Cortex of kidney (tissue), 1 donor: ENCODE measurements at places on chromosomes 2 and 18.

DNA sequence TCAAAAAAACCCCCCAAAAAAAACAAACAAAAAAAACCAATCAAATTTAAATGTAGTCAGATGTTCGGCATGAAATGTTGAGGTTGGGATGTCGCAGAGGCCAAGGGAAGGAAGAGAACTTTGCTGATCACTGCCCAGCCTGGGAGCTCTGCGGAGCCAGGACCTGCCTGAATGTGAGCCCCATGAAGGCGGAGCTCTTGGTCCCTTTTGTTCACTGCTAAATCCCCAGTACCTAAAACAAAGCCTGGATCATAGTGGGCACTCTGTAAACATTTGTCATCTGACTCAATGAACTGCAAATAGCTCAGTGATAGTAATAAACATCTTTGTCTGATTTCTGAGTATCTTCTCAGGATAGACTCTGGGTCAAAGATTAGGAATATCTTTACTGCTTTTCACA, 64.0 kb downstream of the NGEF start:
- no peak for DNase-seq

DNA sequence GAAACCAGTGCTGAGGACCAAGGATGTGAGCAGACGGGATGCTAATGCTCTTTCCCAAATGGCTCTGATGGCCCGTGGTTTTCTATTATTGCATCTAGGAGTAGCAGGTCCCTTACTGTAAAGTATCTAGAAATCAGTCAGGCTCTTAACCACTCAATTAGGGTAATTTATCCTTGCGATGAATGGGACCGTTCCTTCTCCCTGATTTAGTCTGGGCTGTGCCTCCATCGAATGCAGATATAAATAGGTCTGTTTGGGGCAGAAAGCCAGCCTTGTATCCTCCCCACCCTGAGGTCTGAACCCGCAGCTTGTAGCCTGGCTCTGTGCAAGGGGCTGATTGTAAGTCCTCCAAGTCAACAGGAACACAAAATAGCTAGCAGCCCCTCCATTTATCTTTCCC, 9.5 kb upstream of the SMARCAL1 start:
- no peak for DNase-seq

DNA sequence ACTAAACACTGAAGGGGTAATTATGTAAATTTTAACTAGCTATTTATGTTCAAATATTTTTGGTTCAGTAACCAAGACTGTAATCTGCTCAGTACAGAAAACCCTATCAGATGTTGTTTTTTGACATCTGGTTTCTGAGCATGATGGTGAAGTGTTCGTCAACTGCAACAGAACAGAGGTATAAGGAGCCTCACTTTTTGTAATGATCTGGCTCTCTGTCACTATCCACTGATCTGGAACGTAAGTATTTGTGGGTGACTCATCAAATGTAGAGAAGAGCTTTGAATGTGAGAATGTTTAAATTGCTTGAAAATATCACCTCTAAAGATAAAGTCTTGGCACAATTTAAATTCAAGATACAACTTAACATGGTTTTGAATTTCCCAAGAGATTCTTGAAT, 213.6 kb upstream of the FAM98A start:
- no peak for DNase-seq

GRCh38 chr2:239381709-239382134, 19.1 kb downstream of the HDAC4 start:
- no peak for DNase-seq

DNA sequence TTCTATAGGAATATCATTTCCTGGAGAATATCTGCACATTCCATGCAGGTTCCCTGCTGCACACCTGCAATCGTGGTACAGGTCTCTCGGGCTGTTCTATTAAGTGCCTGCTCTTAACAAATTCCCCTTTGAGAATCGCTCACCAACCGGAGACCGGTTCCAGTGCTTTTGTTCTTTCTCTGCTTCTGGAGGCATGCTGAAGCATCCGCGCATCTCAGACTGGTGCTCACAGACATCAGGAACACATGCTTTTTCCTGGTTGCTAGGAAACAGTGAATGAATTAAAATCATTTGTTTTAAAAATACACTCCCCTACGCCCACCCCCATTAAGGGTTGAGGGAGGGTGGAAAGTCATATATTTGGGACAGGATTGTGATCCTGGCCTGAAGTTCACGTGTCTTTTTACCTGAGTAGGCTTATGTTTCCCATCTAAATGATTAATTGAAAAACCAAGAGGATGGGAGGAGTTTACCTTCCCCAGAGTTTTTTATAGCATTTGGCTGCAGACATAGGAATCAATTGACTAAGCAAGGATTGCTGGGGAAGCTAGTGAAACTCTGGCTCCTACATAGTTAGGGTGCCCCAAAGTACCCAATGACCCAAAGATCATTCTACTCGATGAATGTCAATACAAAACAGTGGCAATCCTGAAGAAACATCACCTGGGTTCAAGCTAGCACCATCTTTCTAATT, at the start of gene C2orf80:
Gene C2orf80 (minus strand): TSS at position 221 of the 694 bp plus-strand sequence. CDS start 3,044 bp downstream, outside the sequence.
- no peak for DNase-seq

DNA sequence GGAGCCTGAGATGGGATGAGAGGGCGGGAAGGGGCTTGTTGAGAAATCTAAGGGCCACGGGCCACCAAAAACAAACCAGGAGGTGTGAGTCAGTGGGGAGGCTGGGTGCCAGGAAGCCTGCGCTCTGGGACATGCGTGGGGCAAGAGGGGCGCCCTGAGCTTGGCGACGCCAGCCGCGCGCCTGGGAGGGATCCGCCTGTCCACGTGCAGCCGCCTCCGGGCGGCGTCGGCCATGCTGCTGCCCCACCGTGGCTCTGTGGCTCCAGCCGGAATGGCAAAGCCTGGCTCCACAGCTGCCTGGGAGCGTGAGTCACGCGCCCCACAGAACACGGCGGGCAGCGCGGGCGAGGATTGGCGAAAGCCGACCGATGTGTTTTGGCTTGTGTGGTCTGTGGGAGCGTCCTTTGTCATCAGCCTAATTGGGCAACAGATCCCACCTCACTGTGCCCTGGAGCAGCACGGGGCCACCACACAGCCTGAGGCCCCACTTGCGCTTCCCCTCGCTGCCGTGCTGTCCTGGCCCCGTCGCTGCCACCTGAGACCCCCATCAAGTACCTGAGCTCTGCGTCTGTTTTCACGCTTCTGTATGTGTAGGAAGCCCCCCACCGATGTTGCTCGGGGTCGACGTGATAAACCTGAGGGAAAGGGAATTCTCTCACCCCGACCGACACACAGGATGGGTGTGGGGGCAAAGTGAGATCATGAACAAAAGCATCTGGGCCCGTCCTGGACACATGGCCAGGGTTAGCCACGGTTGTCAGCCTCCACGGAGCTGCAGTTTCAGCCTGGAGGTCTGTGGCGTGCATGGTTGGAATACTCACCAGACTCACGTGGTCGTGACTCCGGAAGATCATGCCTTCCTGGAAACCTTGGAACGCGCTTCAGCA, 80.5 kb downstream of the NFATC1 start:
- DNase-seq: no peak

DNA sequence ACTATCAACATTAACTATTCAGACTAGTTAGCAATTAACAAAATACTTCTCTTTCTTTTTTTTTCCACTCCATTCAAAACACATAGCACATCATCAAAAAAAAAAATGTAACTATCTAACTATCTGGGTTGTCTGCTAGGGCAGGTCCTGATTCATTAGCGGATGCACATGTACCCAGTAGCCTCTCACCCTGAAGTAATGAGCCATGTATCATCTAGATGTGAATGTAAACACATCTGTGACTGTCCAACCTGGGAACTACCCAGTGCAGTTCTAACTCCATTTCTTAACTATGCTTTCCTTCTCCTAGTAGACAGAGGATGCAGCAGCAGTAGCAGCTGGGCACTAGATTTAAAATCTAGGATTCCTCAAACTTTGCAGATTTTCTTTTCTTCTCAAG, 183.1 kb upstream of the PIK3C3 start:
- DNase-seq: no peak

GRCh38 chr2:74707837-74708236, 53.8 kb downstream of the SEMA4F start:
- no peak for DNase-seq

DNA sequence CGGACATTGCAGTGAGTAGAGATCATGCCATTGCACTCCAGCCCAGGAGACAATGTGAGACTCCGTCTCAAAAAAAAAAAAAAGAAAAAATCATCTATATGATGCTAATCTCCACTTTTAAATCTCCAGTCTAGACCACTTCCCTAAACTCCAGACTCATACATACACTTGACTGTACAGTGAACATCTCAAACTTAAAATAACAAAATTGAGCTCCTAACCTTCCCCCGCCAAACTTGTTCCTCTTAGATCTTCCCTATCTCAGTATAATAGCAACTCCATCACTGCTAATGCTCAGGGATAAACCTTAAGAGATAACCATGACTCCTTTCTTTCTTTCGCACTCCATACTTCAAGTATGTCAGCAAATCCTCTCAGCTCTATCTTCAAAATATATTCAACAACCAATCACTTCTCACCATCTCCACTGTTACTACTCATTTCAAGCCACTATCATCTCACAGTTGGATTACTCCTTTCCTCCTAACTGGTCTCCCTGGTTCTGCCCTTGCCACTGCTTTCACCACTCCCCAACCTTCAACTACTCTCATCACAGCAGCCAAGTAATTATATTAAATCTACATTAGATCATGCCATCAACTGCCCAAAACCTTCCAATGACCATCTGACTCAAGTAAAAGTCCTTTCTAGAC, 12.0 kb downstream of the MEMO1 start:
- no peak for DNase-seq

GRCh38 chr2:172978063-172978383, 97.6 kb upstream of the MAP3K20 start:
- DNase-seq: no peak

- no peak for DNase-seq
Observed at GRCh38 chr2:11899264-11899818, 152.9 kb downstream of the LPIN1 start.

DNA sequence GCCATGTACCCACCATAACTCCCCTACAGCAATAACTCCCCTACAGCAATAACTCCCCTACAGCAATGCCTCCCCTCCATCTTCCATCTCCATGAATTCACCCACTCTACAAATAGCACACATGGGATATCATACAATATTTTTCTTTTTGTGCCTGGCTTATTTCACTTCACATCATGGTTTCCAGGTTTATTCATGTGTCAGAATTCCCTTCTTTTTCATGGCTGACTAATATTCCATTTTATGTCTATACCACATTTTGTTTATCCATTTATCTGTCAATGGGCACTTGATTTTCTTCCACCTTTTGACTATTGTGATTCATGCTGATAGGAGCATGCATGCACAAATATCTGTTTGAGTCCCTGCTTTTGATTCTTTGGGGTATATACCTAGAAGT, 178.3 kb downstream of the SMAD7 start:
- DNase-seq: no peak

DNA sequence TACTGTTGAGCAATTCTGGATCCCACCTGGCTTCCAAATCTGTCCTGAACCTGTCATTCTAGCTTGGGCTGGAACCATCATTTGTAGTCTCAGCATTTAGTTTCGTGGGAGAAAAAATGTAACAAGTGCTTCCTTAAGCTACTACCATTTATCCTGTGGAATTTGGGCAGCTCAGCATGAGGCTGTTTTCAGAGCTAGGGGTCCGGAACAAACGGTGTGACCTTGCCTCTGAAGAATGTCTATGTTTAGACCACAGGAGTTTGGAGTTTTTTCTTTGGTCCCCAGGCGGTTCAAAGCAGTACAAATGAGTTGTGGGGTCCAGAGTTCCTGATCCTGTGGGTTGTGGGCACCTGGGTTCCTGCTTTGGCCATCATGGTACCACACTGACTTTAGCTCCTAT, 59.1 kb upstream of the TMEM178A start:
- no peak for DNase-seq

DNA sequence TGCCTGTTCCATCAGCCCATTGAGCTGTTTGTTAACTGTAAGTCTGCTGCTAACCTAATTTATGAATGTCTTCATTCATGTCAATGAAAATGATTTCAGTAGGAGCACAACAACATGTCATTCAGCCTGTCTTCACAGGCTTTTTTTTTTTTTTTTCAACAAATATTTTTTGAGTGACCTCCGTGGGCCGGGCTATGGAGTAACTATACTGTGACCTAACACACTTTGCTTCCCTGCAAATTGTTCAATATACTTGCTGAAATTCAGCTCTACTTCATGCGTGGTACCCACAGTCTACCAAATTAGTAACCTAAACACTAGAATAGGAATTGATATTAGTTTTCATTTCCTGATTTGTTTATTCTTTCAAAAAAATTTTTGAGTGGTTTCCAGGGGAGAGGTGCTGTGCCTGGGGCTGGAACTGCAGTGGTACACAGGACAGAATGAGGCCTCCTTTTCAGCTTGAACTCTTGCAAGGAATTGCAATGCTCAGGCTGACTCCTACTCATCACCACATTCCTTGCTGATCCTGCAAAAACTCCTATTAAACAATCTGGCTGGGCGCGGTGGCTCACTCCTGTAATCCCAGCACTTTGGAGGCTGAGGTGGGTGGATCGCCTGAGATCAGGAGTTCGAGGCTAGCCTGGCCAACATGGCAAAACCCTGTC, 87.1 kb downstream of the CDH20 start:
- no peak for DNase-seq

GRCh38 chr18:65721619-65722018, 29.2 kb upstream of the CDH7 start:
- DNase-seq: no peak

GRCh38 chr2:96091711-96092572, 24.4 kb downstream of the ADRA2B start:
- DNase-seq: no peak

DNA sequence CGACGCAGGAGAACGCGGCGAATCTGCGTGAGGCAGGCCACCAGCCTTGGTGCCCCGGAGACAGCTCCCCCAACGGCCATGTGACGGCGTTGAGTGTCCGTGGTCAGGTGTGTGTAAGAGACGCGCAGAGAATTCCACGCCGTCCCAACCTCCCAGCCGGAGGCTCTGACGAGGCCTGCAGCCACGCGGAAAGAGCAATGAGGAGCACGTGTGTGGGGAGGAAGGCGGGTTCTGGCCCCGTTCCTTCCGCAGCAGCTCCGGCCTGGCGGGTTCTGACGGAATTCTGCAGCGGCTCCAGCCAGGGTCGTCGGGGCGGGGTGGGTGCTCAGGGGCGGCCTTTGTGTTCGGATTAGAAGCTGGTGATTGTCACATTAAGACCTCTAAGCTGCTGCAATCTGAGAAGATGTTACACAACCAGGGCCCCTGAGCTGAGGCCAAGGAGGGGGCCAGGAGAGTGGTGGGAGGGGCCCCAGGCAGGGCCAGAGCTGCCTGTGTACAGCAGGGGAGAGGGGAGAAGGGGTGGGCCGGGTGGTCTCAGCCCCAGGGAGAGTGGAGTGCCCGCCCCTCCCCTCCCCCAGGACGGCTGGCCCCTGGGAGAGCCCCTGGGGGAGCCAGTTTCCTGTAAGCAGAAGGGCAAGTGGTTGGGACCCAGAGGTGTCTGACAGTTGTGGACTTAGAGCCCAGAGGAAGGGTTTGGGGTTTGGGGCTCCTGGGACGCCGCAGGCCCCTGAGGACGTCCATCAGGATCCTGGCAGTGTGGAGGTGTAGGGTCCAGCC, 5.1 kb upstream of the GAL3ST2 start:
- DNase-seq: no peak

DNA sequence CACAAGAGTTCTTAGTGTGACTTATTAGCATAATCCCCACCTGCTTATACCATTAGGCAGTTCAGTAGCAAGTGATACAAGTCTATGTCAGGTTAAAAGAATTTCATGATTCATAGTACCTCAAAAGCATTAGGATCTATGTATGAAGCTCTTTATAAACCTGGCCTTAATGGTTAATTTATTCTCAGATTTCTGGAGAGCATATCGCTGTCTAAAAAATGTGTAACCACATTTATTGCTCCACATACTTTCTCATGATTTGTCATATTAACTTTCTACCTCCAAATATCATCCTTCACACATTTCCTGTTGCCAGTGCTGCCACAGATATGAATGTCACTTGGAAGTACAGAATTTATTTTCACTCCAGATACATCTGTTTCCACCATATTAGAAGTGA, 332.8 kb upstream of the MAP2 start:
- DNase-seq: no peak
